ENCODE measurements at places on chromosomes 6 and 20.
A peak's percentile ranks its signal among the peaks of the same experiment; 100 is the strongest.

- no peak for DNase-seq
Observed at GRCh38 chr6:83378621-83379388, 52.0 kb downstream of the ME1 start.

DNA sequence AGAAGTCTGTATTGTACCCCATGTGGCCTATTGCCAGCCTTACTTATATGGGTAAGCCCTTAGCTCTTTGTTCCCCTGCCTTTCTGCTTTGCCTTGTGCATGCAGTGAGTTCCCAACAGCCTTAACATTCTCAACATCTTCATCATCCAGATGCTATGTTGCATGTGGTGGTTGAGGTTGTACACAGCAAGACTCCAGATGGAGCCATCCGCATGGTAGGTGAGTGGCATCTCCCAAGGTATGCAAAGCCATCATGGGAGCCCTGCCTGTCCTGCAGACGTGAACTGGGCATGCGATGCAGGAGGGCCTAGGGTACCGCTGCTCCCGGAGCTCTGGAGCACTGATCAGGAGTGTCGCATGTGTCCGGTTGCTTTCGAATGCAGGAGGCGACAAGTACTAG, 16.1 kb downstream of the CEP43 start:
- DNase-seq, result no peak

DNA sequence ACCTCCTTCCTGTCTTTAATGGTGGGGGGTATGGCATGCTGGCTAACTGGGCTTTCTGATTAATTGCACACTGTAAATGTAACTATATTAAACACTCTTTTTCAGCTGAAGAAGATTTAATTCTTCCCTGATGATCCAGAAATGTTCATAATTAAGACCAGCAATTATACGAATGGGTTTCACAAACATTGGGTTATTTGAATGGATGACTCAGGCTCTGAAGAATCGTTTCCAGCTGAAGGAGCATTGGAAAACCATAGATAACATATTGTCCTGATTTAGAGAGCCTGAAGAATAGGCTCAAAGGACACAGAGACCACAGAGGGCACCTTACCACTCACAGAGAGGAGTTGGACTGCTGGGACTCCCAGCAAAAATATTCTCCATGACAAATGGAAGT, 130.7 kb upstream of the SSTR4 start:
- DNase-seq, result no peak

DNA sequence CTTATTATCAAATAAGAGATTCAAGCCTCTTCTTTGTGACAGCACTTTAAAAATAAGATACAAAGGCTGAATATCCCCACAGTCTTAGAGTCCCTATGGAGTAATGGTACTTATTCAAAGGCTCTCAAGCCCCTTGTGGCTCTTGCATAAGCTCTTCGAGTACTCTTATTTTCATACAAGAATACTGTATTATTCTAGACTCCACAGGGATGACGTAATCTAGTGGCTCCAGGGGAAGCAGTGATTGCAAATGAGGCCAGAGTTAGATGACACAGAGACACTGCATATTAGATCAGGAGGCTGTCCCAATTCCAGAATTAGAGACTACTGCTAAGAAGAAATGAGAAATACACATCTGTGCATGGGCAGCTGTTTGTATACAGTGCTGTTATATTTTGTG, 1195.9 kb upstream of the MAP3K7 start:
- no peak for DNase-seq

DNA sequence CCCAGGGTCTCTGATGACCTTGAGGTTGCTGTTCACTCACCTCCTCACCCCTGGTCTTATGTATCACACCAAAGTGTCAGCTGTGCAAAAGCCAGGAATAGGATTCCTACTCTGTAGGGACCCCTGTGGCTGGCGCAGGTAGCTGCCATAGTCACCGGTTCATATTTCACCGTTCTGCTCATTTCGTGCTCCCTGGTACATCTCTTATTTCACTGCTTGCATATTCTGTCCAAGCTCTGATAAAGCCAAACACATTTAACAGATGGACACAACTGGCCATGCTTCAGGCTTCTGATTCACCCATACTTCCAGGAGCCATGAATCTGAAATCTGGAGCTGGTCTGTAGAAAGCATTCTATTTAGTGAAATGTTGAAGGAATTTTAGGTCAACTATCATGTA, 20.5 kb downstream of the SLC22A3 start:
- DNase-seq, result no peak

- DNase-seq, result no peak
Observed at GRCh38 chr20:10985536-10985935, 311.7 kb upstream of the JAG1 start.

DNA sequence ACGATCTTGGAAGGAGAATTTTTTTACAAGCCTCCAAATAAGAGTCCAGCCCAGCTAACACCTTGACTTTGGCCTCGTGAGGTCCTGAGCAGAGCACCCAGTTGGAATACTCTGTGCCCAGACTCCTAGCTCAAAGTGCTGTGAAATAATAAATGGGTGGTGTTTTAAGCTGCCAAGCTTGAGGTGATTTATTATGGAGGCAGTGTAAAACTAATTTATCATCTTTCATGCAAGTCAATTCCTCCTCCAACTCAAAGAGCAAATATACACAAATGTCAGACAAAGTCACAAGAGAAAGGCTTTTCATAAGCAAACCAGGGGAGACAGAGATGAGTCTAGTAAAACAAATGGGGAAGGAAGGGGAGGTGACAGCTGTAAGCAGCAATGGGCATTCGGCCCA, 12.7 kb downstream of the ABT1 start:
- no peak for DNase-seq

GRCh38 chr6:168145747-168146596, 67.0 kb upstream of the FRMD1 start:
- DNase-seq, result no peak

- peak; percentile 84 for DNase-seq
Observed at GRCh38 chr6:11315743-11316437, 83.4 kb upstream of the NEDD9 start.

- DNase-seq, result no peak
Observed at GRCh38 chr20:42093542-42094440, 475.6 kb upstream of the CHD6 start.
